ENCODE measurements at places on chromosomes 5 and 9.

DNA sequence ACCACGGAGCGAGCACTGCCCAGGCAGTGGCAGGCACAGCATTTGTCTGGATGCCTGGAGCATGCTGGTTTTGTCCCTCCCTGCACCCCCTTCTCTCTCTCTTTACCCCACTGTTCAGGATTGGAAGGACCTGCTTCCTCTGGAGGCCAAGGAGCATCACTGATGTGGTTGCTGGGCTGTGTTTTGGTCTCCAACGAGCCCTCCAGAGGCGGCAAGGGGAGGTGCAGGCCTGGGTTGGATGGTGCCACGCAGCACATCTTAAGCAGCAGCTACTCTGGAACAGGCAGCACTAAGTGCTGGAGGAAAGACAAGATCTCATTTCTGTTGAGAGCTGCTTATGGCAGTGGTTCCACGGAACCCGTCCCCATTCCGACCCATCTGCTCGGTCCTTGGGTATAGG, 139.6 kb downstream of the CMYA5 start:
- DNase-seq, result no peak

- no peak for DNase-seq
Observed at GRCh38 chr5:78367318-78367991, 7.0 kb downstream of the SCAMP1 start.

DNA sequence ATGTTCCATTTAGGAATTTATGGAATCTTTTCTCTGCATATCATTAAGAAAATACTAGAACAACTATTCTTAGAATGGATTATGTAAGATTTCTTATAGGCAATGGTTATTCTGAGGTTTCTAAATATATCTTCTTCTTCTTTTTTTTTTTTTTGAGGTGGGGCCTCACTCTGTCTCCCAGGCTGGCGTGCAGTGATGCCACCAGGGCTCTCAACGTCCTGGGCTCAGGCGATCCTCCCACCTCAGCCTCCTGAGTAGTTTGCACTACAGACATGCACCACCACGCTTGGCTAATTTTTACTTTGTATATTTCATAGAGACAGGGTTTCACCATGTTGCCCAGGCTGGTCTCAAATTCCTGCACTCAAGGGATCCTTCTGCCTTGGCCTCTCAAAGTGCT, 137.2 kb downstream of the SREK1 start:
- no peak for DNase-seq

DNA sequence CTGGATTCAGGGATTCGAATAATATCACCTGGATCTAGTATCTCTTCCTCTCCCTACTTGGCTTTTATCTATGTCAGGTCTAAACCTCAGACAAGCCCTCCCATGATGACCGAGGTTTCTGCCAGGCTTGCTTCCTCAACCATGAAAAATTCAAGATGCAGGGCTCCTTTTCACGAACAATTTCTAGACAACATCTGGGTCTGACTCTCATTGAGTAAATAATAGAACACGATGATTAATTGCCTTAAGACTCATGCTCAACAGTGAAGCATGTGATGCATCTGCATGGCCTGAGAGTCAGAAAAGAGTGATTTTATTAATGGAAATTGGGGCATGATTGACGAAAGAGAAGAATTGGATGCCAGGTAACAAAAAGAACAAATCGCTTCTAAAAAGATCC, 277.2 kb upstream of the ZNF608 start:
- DNase-seq, result no peak

DNA sequence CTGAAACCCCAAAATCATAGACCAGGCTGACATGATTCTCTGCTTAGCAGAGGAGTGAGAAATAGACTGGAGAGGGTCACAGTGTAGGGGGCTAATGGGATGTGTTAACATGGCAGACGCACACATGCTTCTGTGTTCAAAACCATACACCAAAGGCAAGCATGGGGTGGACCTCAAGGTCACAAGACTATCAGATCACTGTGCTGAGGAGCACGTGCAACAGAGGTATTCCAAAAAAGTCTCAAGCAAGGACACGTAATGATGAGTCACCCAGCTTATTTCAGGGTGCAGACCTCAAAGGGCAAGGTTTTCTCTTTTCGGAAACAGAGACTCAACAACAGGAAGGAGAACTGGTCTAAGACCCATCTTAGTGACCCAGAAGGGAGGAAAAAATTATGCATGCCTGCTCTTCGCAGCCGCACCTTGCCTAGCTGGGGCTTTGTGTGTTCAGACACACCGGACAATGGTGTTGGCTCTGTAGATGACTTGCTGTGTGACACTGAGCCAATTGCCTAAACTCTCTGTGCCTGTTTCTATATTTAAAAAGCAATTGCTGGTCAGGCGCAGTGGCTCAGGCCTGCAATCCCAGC, 20.3 kb downstream of the WHRN start:
- DNase-seq, result no peak

DNA sequence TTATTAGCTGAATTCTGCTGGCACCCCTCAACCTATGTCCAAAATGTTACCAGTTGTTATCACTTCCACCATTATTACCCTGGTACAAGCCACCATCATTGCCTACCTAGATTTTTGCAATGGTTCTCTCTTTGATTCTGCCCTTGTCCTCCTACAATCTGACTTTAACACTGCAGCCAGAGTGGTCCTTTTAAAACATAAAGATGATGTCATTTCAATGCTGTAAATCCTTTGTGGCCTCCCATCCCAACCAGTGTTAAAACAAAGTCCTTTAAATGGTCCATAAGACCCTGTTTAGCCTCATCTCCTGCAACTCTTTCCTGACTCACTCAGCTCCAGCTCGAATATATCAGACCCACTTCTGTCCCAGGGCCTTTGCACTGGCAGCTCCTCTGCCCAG, 54.9 kb upstream of the FSTL4 start:
- no peak for DNase-seq

- DNase-seq, result no peak
Observed at GRCh38 chr9:126376311-126377175, 49.9 kb downstream of the MVB12B start.

- no peak for DNase-seq
Observed at GRCh38 chr9:126146254-126147145, 180.1 kb upstream of the MVB12B start.

DNA sequence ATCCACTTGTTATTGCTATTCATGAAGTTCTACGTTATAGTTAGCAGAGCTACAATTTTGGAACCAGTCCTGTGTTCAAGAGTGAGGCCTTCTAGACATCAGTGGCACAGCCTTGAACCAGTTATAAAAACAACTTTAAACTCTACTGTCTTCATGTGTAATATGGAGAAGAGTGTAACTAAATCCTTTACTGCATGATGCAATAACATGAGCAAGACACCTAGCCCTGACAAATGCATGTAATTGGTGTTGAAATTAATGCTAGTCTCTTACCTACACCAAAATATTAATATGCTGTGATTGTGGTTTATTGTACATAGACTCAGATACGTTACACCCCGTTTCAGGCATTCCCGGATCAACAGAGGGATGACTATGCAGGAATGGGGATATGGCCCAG, 654.6 kb downstream of the IRX1 start:
- DNase-seq, result no peak

- DNase-seq, result no peak
Observed at GRCh38 chr9:84781931-84782866, 112.7 kb downstream of the NTRK2 start.

- no peak for DNase-seq
Observed at GRCh38 chr9:76451234-76451633, 7.7 kb upstream of the GCNT1 start.

All from uterus (tissue), 4 donors.